ENCODE measurements at places on chromosomes 3 and 15.

GRCh38 chr3:159634483-159634882 is 354.2 kb upstream of the IL12A start:
- no peak for DNase-seq

DNA sequence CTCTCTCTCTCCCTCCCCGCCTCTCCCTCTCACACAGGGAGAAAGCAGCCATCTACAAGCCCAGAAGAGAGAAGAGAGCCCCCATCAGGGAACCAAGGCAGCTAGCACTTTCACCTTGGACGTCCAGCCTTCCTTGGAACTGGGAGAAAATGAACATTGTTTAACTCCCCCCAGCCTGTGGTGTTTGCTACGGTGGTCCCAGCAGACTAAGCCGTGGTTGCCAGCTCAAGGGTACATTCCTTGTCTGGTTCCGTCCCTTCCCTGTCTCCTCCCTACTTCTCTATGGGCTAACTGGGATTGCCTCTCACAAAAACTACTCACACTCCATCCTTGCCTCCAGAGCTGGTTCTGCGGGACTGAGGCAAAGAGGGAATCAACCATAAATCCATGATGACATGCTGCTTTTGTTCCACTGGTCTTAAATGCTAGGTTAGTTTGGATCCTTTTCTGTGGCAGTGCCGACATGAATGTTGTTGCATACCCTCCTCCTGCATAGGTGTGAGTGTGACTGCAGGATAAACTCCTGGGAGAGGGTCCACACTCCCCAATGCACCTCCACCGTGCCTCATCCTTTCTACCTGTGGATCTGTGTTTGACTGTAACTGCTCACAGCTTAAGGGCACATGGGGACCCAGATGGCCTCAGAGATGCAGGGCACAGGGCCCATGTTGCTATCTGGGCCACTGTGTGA is 12.0 kb downstream of the C3orf22 start:
- DNase-seq, result no peak

GRCh38 chr3:10933805-10934481 is 58.6 kb upstream of the SLC6A1 start:
- DNase-seq, result no peak

GRCh38 chr3:58667704-58668103 is 1.1 kb upstream of the FAM3D start:
- DNase-seq, result no peak

GRCh38 chr15:26628071-26628470 is 144.8 kb downstream of the GABRB3 start:
- DNase-seq, result no peak
